ENCODE measurements at places on chromosomes 12 and 14. TPM values are rescaled to one million over a fixed set of nuclear protein-coding genes. Genes with fewer than 3 reads are reported as not detected.

Gene PLBD2
- polyA plus RNA-seq: 11.5 TPM

Gene LMO3
- polyA plus RNA-seq: not detected

Gene IFNG-AS1
- polyA plus RNA-seq: not detected

Gene TWF1
- 53.4 TPM for polyA plus RNA-seq

Gene REP15
- 2.5 TPM for polyA plus RNA-seq

Gene LRTM2
- not detected for polyA plus RNA-seq

Gene AMIGO2
- 48.4 TPM for polyA plus RNA-seq

Gene CLEC4A
- polyA plus RNA-seq: 0.34 TPM

Gene C14orf180
- polyA plus RNA-seq: not detected

Gene KRT81
- polyA plus RNA-seq: 0.14 TPM

Gene PPP1R1A
- not detected for polyA plus RNA-seq

Gene LIN7A
- polyA plus RNA-seq: not detected

Gene TMTC2
- polyA plus RNA-seq: 1.1 TPM

Gene RNASE3
- not detected for polyA plus RNA-seq

Gene CACNA2D4
- polyA plus RNA-seq: 0.14 TPM

Gene ALG10
- 2.4 TPM for polyA plus RNA-seq

Gene CFAP54
- polyA plus RNA-seq: 0.43 TPM

Gene MGAT4C
- polyA plus RNA-seq: not detected

Gene TNFAIP2
- 0.65 TPM for polyA plus RNA-seq

Gene DBX2
- polyA plus RNA-seq: not detected

Gene SERPINA3
- polyA plus RNA-seq: not detected

Gene E2F7
- polyA plus RNA-seq: 5.0 TPM

Gene ACOT4
- polyA plus RNA-seq: 1.00 TPM

Gene TMEM233
- not detected for polyA plus RNA-seq

Gene GPRC5D
- polyA plus RNA-seq: not detected

Gene ZBTB42
- 1.8 TPM for polyA plus RNA-seq

Gene TAS2R8
- polyA plus RNA-seq: not detected

Gene GARIN6
- not detected for polyA plus RNA-seq

Gene SOX5
- 0.09 TPM for polyA plus RNA-seq

Gene MFAP5
- 246 TPM for polyA plus RNA-seq

Gene TSPAN11
- 0.02 TPM for polyA plus RNA-seq

Gene MRPL52
- polyA plus RNA-seq: 434 TPM

Gene GPX2
- 10.0 TPM for polyA plus RNA-seq

Gene SYNDIG1L
- not detected for polyA plus RNA-seq

Gene LGALS3
- polyA plus RNA-seq: 216 TPM

Gene TAS2R7
- not detected for polyA plus RNA-seq

Gene BDKRB2
- polyA plus RNA-seq: 7.9 TPM

Gene LIN52
- 2.7 TPM for polyA plus RNA-seq

Gene APOF
- polyA plus RNA-seq: not detected

Gene PLEKHD1
- not detected for polyA plus RNA-seq

Gene DNAI7
- 0.04 TPM for polyA plus RNA-seq

Gene DTX3
- 11.1 TPM for polyA plus RNA-seq

Gene ADAM21
- polyA plus RNA-seq: 0.18 TPM

Gene PRORP
- polyA plus RNA-seq: 31.4 TPM

Gene CLBA1
- 6.8 TPM for polyA plus RNA-seq

Gene ACSS3
- polyA plus RNA-seq: 0.02 TPM

Gene KRT77
- polyA plus RNA-seq: not detected

Gene IFI27L1
- polyA plus RNA-seq: 32.3 TPM
